ENCODE measurements at places on chromosomes 2 and 18.

DNA sequence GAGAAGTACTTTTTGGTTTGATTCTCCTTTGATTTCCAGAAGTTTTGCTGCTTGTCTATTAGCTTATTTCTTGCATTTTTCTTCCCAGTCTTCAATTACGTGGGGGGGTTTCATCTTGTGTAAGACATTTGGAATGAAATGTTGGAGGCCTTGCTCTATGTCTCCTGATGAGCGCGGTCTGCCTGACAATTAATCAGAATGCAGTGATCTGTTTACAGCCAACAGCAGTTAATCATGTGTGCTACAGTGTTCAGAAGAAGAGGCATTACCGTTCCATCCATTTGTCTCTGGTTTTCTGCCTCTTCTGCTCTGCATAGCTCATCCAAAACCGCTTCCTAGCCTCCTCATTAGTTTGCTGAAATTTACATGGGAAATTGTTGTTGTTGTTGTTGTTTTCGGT is 134.4 kb upstream of the ST6GAL2 start:
- no peak for DNase-seq

DNA sequence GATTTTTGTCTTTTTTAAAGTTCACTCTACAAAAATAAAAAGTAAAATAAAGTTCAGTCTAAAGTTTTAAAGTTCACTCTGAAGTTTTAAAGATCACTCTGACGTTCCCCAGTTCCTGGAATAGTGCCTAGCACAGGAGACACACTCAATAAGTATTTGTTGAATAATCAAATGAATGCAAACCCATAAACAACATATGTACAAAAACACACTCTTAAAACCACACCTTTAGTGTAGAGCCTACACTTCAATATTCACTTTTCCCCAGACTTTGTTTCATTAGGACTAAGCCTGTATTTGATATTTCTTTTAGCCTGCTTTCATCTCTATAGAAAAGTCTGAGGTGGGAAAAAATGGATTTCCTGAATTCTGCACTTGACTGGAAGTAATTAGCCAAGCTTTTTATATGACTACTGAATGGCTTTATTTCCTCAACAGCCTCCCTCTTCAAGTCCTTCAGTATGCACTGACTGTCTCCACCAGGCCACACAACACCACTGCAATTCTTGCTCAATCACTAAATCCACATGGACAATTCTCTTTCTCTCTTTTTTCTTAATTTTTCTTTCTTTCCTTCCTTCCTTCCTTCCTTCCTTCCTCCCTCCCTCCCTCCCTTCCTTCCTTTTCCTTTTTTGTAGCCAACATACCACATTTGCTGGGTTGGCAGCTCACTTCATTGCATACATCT is 104.6 kb downstream of the SS18 start:
- no peak for DNase-seq

DNA sequence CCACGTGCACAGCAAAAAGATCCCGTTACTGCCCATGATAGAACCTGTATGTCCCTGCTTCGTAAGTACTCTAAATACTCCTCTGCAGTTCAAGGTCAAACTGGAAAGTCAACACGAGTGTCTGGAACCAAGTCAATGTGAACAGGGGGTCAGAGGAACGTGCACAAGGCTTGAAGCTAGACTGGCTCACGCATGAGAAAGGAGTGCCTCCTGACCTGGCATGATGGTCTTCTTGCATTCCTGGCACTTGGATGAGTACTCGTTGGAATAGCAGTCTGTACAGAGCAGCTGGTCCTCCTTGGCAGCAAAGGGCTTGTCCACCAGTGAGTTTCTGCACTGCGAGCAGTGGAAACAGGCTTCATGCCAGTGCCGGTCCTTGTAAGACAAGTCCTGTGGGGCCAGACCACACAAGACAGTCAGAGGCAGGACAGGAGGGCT is 25.5 kb downstream of the FHL2 start:
- DNase-seq, result no peak

- DNase-seq, result no peak
These were observed 128.9 kb downstream of the SMAD7 start for GRCh38 chr18:48821845-48822244.

DNA sequence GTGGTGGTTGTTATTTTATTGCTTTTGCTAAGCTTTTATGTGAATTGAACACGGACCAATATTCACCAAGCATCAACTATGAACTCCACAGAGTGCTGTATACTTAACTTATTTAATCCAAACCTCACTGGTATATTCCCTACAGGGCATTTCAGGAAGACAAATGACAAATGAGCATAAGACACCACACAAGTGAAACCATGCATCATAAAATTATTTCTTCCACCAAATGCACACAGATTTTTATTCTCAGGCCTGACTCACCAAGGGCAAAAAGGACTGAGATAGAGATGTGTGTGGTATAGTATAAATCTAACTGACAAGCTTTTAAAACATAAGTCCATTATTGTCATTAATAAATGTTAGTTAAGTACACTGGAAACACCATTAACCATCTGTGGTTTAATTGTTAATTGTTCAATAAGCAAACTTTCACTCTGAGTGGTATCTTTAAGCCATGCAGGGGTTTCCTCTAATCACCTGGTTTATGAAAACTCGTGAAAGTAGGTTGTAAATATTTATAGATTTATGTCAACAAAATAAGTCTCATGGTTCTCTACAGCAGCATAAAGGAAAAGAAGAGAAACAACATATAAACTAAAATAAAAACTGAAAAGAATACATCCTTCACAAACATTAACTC is 77.6 kb upstream of the CRIM1 start:
- DNase-seq, result peak; percentile 70

Measured in NCI-H1417 treated with DMSO at 0.1 percent for 48 hours (cell line).